Progenitor cell of endocrine pancreas (in vitro differentiated cells): ENCODE measurements at places on chromosomes 1 and 21.

DNA sequence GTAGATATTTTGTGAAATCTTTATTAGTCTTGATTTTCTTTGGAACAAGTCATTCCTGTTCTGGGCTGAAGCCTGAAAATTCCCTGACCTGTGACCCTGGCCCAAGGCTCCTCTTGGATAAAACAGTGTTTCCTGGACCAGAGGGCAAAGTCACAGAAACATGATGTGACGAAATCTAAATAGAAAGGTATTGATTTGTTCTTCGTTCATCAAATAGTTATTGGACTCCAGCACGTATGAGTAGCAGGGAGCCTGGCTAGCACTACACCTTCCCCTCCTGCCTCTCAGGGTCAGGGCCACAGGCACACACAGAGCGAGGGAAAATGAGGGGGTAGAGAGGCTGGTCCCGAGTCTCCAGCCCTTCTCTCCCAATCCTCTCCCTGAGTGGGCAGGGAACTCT is 1.7 kb upstream of the CLDN14 start:
- no peak for DNase-seq

DNA sequence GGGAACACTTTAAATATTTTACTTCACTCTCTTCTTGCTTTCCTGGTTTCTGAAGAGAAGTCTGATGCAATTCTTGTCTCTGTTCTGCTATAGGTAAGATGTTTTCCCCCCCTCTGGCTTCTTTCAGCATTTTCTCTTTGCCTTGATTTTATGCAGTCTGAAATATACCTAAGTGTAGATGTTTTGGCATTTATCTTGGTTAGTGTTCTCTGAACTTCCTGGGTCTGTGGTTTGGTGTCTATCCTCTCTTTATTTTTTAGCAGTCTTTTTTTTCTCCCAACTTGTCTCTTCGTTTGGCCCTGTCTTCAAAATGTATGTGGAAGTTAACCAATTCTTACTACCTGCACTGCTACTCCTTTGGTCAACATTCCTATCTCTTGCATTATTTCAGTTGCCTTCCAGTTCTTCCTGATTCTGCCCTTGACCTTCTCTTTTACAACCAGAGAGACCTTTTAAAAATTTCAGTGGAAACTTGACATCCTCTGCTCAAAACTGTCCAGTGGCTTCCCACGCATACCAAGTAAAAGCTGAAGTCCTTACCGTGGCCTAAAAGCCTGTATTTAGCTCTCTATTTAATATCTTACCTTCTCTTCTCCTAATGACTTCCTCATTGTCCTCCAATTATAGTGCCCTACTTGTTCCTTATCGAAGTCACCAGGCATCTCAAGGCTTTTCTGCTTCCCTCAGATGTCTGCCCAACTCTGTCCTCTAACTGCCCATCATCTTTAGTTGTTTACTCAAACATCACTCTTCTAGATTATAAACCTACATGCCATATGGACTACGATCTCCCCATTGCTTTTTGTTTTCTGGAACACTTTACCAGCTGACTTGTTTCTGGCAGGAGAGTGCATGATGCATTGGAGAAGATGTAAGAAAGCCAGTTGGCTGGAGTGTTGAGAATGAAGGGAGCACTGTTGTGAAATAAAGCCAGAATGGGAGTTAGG is 40.9 kb downstream of the RAP1A start:
- no peak for DNase-seq

GRCh38 chr21:40615505-40616376 is 231.2 kb downstream of the DSCAM start:
- DNase-seq = no peak

- no peak for DNase-seq
These were observed 6.4 kb downstream of the SSBP3 start for GRCh38 chr1:54399765-54400164.

DNA sequence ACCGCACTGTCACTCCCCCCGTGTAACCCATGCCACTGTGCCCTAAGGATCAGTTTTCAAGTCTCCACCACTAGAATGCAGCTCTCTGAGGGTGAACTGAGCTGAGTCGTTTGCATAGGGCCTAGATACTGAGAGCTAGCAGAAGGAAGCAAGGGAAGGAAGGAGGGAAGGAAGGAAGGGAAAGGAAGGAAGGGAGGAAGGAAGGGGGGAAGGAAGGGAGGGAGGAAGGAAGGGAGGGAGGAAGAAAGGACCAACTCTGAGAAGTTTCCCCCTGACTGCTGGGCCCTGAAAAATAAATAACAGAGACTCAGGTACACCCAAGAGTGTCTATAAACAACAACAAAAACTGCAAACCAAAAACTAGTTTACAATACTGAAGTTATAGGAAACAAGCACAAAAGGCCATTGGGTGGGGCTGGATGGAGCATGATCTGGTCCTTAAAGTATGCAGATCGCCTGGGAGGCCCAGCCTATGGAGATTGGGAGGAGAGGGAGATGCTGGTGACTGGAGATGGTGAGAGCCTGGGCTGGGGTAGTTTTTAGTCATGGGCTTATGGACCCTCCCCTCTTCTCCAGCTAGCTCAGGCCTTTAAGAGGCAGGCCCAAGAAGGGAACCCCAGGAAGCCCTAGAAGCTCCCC is 1.7 kb upstream of the MRPS15 start:
- DNase-seq = no peak

DNA sequence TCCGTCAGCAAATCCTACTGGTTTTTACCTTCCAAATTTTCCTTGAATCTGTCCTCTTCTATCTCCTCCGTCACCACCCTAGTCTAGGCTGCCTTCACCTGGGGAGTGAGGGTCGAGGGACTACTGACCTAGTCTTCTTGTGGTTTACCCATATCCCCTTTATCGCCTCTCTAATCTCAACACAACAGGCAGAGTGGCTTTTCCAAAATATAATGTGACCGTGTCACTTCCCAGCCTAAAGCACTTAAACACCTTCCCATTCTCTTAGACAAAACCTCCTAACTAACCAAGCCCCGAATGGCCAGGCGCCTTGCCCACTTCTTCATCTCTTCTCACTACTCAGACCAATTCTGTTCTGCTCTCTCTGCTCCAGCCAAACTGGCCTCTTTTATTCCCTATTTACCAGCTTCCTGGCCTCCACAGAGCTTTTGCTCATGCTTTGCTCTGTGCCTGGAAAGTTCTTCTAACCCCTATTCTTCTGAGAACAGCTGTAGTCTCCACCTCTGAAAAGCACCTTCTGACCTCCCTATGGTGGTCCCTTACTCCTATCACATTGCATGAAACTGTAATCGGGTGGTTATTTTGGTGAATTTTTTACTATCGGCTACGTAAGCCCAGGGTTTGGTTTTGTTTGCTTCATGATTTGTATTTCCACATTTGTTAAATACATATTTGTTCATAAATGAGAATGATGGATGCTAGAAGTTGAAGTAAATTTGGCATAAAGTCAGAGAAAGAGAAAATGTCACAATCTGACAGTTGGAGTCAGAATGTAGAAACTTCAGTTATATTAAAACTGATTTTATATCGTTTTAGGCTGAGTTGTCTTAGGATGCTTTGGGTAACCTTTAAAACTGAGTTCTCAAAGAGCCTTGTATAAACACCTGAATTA is 1.2 kb upstream of the NBPF1 start:
- DNase-seq = no peak

DNA sequence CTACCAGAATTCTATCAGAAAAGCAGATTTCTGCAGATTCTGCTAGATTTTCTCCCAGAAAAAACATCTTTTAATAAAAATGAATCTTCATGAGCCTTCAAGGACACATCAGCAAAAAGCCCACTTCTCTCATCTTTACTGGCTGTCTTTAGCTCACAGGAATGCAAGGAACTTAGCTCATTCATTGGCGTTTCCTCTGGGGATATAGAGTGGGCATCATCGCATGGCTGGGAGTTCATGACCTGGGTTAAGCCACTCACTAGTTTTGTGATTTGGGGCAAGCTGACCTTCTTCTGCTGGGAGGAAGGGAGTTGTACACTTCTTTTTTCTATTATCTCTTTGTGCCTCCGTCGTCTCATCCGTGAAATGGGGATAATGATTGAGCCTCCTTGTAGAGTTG is 149.7 kb downstream of the KAZN start:
- DNase-seq = no peak

DNA sequence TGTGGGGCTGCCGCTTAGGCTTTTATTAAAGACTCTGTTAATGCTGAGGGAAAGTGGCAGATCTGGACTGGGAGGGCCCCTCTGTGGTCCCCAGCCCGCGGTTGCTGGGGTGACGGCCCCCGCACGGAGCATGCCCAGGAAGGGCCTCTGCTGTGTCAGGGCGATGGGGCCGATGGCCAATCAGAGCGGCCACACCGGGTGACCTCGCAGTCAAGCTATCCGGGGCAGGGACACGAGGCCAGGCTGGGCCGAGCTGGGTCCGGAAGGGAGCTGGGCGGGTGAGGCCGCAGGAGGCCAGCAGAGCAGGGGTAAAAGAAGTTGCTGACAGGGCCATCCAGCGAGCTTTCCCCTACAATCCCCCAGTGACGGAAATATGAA is 145.1 kb downstream of the CASZ1 start:
- DNase-seq = no peak

GRCh38 chr1:209597499-209597898 is 14.0 kb downstream of the CAMK1G start:
- no peak for DNase-seq

DNA sequence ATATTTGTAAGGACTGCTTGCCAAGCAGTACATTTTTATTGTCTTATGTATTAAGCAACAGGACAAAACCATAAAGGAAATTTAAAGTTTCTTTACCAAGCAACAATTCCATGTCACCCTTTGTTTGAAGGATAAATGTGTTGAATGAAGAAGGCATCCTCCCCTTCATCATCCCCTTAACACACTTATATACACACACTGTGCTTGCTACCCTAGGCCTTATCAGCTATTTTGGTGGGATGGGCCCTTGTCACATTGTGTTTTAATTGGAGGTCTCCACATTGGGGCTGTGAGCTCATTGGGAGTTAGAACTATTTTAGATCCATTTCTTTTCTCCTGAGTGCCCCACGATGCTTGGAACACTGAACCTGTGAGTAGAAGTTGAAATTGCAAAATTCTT is 1.9 kb downstream of the VANGL1 start:
- no peak for DNase-seq

DNA sequence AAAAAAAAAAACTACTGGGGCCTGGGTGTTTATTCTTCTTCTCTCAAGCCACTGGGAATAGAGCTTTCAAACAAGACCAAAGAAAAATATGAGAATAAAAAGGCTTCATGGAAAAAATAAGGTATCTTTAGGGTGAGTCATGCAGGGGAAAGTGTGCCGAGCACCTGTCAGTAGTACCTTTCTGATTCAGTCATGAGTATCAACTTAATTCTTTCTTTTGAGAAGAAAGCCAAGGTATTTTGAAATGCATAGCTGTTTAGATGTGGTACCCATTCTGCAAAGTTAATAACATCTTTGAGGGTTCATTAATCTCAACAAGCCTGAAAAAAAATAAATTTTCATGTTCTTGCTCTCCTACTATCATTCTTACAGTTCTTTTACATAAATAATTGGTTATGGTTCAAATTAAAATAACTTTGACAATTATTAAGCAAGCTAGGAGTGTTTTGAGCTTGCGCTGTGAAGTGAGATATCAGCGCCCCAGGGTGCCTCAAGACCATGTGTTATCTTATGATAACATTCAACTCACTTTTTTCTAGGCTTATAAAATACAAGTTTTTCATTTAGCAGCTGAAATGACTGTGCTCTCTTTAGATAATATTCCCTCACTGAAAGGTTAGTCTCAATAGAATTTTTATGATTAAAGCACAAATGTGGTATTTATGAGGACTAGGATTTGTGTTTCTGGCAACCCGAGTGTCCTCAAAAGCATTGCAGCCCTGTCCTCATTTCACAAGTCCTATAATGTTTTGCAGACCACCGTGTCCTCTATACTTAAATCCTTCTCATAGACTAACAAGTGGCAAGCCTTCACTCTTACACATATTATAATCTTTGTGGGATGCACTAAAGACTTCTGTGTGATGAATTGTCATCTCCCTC is 138.6 kb downstream of the SLC44A5 start:
- no peak for DNase-seq

GRCh38 chr1:7384679-7385078 is 386.4 kb upstream of the VAMP3 start:
- no peak for DNase-seq
